ENCODE measurements at places on chromosomes 13 and 19. TPM values are rescaled to one million over a fixed set of nuclear protein-coding genes. Genes with fewer than 3 reads are reported as not detected.

The RASIP1 gene
- total RNA-seq, result 0.19 TPM

The ACER1 gene
- not detected for total RNA-seq

The ZNF728 gene
- not detected for total RNA-seq

The CFAP97D2 gene
- not detected for total RNA-seq

The SULT2A1 gene
- not detected for total RNA-seq

The SIGLEC12 gene
- total RNA-seq, result 1.5 TPM

The ZNF583 gene
- 3.9 TPM for total RNA-seq

The LRRC4B gene
- total RNA-seq, result not detected

The ATP4B gene
- total RNA-seq, result not detected

The TMEM190 gene
- not detected for total RNA-seq

The ZNF540 gene
- total RNA-seq, result 1.2 TPM

The OVOL3 gene
- total RNA-seq, result not detected

The SMIM44 gene
- total RNA-seq, result not detected

The RFC3 gene
- 69.1 TPM for total RNA-seq

The LPAR6 gene
- 5.3 TPM for total RNA-seq

The FUT1 gene
- total RNA-seq, result 0.17 TPM

The FOXA3 gene
- total RNA-seq, result 0.52 TPM

The DCT gene
- total RNA-seq, result not detected

The F10 gene
- total RNA-seq, result not detected

The CAPN12 gene
- 3.3 TPM for total RNA-seq

The LTBP4 gene
- 141 TPM for total RNA-seq

The PSG5 gene
- not detected for total RNA-seq

The ATP1A3 gene
- total RNA-seq, result 2.9 TPM

The ZNF91 gene
- 23.8 TPM for total RNA-seq

The CKM gene
- total RNA-seq, result not detected

The NANOS3 gene
- 0.92 TPM for total RNA-seq

The HSD11B1L gene
- total RNA-seq, result 1.8 TPM

The NCR1 gene
- total RNA-seq, result 0.44 TPM

The ATP8A2 gene
- total RNA-seq, result 0.97 TPM

The HSH2D gene
- 11.8 TPM for total RNA-seq

The PRR20A gene
- total RNA-seq, result not detected

The NKPD1 gene
- total RNA-seq, result 0.06 TPM

The C5AR1 gene
- total RNA-seq, result 0.86 TPM

The LAIR1 gene
- total RNA-seq, result 7.4 TPM

The ZNF135 gene
- 0.71 TPM for total RNA-seq

The LILRA1 gene
- not detected for total RNA-seq

The F2RL3 gene
- not detected for total RNA-seq

The OR10H1 gene
- not detected for total RNA-seq

The ZIC5 gene
- not detected for total RNA-seq

The ARHGAP33 gene
- 12.0 TPM for total RNA-seq

The NXNL1 gene
- not detected for total RNA-seq

The CD37 gene
- 101 TPM for total RNA-seq

The AMER2 gene
- not detected for total RNA-seq

The GRIN2D gene
- total RNA-seq, result 0.17 TPM

The ZNF541 gene
- total RNA-seq, result not detected

Measured in activated CD8-positive, alpha-beta memory T cell treated with anti-CD3 and anti-CD28 coated beads for 36 hours (primary cell).